Esophagus mucosa (tissue), 1 donor: ENCODE measurements at places on chromosomes 2 and 18.

DNA sequence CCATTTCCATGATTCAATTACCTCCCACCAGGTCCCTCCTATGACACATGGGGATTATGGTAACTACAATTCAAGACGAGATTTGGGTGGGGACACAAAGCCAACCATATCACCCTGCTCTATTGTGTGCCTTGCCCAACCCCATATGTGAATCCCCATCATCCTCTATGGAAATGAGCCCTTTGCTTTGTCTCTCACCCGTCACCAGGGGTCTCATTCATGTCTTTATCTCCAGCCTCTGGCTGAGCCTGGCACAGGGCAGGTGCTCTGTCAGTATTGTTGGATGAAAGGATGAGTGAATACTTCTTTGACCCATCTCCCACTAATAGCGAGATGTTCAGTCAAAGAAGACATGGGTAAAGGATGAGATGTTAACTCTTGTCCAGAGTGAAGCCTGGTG, 116.6 kb upstream of the LGALSL start:
- ATAC-seq, result no peak

GRCh38 chr2:100704156-100704555, 115.8 kb upstream of the NPAS2 start:
- no peak for ATAC-seq

DNA sequence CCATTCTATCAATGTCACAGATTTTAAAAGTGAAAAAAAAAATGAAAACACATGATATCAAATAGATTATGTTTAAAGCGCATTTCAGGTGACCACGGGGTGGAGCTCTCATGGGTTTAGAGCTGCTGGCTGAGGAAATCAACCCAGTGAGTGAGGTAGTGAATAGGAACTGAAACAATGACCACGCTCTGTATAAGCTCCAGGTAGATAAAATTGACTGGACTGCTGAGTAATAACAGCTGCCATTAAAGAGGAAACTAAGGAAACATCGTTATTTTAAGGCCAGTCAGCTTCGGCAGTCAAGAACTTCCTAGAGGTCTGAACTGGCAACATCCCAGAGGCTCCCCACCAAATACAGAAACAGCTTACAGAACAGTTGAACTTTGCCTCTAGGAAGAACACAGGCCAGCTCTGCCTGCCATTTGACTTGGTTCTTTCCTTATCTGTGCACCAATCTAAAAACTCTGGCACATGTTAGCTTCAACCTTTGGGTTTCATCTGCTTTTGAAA, 185.9 kb downstream of the PDE1A start:
- ATAC-seq, result peak; percentile 37

DNA sequence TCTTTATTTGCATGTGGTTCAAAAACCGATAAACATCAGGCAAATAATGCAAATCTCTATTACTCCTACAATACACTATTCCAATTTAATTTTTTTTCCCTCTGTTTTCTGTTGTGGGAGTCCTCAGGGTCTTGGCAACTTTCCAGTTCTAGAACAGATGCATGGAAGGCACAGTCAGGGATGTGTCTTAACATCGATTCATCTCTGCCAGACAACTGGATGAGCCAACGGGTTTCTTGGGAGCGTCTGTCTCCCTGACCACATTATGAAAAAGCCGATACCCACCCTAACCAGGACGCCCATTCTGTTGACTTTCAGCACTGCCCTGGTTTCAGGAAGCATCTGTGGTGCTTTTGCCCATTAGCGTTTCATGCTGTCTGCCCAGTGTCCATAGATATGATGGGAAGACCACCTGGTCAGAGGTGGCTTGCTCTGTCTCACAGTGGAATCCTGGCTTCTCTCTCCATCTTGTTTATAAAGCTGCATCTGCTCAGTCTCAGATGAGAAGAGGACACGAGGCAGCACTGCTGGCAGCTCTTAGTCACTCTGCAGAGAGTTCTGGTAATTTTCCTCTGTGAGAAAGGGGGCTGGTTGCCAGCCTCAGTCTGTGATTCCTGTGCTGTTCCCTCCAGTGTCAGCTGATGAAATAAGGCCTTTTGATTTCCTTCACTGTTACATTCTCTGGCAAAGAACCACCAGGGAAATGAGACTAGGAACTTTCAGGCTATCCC, 57.9 kb upstream of the KCNE4 start:
- ATAC-seq, result peak; percentile 32

DNA sequence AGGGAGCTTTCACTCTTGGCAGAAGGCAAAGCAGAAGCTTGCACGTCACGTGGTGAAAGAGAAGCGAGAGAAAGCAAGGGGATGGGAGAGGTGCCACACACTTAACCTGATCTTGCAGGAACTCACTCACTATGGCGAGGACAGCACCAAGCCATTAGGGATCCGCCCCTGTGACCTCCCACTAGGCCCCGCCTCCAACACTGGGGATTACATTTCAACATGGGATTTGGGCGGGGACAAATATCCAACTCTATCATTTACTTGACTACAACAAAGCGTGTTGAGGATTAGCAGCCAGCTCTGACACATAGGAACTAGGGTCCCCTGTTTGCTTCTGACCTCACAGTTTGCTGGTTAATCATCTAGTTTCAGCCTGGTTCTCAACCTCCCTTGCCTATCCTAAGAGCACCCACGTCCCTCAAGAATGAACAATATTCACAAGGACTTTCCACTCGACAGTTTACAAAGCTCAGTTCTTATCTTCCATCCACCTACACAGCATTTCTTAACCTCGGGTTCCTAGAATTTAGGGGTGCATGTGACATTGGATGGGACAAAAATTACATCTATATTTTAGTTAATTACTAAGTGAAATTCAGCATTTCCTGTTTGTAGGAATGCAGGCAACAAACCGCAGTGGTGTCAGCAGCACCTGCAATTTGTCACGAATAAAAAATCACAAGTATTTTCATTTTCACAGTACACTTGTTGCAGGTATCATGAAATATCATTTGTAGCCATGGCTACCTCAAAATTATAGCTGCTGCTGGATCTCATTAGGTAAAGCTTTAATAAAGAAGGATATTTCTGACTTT, 36.0 kb downstream of the LBH start:
- peak; percentile 39 for ATAC-seq

GRCh38 chr2:23285091-23285800, 99.7 kb upstream of the KLHL29 start:
- no peak for ATAC-seq

DNA sequence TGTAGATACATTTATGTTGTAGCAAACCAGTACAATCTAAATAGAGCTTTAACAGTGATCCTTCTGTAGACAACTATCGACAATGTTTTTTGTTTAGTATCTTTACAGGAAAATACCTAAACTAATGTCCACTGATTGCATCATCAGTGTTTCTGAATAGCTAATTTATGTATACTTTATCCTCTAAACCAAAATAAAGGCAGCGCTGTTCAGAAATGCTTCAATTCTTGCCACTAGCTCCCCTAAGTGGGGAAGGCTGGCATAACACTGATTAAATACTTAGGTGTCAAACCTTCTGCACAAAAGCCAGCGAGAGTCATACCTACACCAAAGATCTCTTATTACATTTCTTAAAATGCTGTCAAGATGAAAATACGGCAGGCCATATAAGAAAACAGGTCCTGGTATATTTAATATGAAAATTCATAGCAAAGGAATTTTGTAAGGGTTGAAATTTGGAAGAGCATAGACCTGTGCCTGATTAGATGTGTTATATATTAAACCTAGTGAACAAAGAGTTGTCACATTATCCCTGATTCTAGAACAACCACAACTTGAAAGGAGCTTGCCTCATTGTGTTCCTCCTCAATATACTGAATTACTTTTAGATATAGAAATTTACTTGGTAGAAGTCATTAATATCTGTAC, 1693.4 kb upstream of the SLC39A10 start:
- ATAC-seq, result no peak

DNA sequence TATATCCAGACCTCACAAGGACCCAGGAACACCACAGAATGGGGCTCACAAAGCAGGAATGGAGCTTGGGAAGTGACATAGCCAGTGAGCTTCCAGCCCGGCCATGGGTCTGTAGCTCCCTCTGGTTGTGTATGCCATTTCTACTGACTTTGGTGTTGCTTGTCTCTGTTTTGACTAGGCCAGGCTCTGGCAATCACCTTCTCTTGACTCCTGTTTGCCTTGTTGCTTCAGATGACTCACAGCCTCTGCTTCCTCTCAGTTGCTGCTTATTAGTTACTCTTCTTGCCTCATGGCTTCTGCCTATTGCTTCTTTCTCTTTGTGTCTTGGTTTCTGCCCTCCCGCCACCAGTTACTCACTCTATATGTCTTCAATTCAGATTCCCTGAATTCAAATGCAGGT, 15.8 kb upstream of the IER3IP1 start:
- peak; percentile 64 for ATAC-seq

DNA sequence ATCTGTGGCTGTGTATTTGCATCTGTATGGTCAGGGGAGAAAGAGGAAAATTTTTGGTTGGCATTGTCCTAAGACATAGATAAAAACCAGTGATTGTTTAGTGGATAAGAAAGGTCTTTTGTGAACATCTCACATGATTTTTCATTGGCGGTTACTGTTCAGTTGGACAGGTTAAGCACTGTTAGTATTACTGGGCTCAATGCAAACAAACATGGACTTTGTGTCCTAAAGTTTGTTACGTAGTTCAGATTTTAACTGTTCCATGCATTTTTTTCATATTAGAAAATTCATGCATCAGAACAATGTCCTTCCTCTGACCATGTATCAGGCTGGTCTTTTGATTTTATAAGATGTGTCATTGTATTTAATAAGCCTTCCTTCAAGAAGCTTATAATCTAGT, 368.0 kb downstream of the MEIS1 start:
- ATAC-seq, result no peak

- ATAC-seq, result no peak
Observed at GRCh38 chr18:67216846-67217245, 299.7 kb downstream of the DSEL start.

DNA sequence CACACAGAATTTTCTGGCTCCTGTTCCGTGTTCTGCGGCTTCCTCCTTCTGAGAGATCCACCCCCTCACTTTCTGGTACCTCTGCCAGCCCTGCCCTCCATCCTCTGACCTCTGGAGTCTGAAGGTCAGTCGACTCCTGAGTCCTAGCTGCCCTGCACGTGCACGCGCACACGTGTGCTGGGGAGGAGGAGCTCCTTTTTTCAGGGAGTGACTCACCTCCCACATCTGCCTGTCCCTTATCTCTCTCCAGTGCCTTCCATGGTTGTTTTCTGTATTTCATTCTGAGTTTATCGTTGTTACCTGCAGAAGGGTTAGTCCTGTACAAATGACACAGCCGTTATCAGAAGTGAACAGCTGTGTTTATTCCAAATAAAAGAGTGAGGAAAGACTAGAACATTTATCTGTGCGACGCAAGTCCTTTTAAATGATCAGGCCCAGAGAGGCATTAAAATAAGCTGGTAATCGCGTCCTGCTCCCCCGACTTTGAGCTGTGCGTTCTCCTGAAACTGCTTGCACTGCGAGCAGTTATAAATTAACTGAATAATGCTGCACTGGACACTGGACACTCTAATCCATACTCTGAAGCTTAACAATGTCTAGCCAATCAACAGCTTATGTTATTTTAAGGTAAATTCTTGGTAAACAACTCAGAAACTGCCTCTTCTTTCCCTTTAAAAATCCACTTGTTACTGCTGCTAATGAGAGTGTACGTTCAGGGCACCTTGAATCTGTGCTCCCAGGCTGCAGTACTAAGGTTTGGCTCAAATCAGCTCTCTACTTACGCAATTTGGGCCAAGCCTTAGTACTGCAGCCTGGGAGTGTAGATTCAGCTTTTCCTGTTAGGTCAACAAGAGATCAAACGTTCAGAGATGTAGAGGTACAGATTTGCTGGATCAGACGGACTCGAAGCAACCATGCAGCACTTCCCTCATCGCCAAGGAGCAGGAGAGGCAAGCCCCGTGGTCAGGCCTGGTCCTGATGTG, 72.5 kb downstream of the GALR1 start:
- ATAC-seq, result no peak

DNA sequence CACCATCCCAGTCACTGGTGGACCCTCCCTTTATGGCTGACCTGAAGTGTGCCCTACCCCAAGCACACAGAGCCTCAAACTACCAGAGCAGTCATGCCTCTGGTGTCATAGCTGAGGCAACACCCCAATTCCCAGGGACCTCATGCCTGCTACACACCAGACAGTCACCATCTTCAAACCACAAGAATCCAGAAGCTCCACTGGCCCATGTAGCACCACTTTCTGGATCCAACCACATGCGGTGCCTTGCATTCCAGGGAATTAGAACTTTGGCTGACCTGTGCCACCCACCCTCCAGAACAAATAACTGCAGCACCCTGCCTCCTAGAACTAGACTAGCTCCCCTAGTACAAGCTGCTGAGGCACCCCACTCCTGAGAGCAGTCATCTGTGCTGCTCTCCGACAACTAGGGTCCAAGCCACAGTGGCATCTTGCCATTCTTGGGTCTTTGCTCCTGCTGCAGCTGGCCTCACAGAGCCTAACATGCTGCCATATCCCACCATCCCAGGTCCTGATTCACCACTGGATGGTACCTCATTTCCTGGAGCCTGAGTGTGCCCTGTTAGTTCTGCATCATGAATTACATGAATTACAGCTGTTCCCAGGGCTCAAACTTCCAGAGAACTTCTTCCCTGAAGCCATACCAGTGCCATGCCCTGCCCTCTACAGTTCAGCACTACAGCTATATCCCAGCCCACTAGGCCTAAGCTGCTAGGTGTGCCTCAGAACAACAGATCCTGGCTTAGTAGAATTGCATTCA, 243.8 kb upstream of the CHST9 start:
- no peak for ATAC-seq

GRCh38 chr2:85119900-85120299, 13.3 kb upstream of the TCF7L1 start:
- ATAC-seq, result no peak

- no peak for ATAC-seq
Observed at GRCh38 chr18:21362831-21363230, 120.8 kb downstream of the GREB1L start.

GRCh38 chr2:95158441-95158840, 1.2 kb downstream of the ZNF514 start:
- ATAC-seq, result peak; percentile 22
